Pulmonary artery endothelial cell (primary cell): ENCODE measurements at places on chromosomes 2 and 18. TPM values are rescaled to one million over a fixed set of nuclear protein-coding genes. Genes with fewer than 3 reads are reported as not detected.

The ACVR1C gene
- total RNA-seq = 0.07 TPM in 2 replicates

The NCK2 gene
- 33.9 and 40.2 TPM in 2 replicates for total RNA-seq

The TUBA3E gene
- not detected in 2 replicates for total RNA-seq

The CLEC4F gene
- not detected in 2 replicates for total RNA-seq

The POTEI gene
- total RNA-seq = 0.07 TPM in 2 replicates

The METAP1D gene
- 4.1 and 7.6 TPM in 2 replicates for total RNA-seq

The GPR45 gene
- not detected in 2 replicates for total RNA-seq

The TMSB10 gene
- 6,195 and 8,135 TPM in 2 replicates for total RNA-seq

The AMER3 gene
- total RNA-seq = not detected in 2 replicates

The ANKRD36B gene
- total RNA-seq = 34.4 and 45.2 TPM in 2 replicates

The DCAF17 gene
- total RNA-seq = 15.6 and 18.5 TPM in 2 replicates

The ATP6V1B1 gene
- not detected in 2 replicates for total RNA-seq

The CIAO1 gene
- total RNA-seq = 96.7 and 106 TPM in 2 replicates

The PASK gene
- 5.5 and 10.5 TPM in 2 replicates for total RNA-seq

The UCN gene
- 0.20 and 0.39 TPM in 2 replicates for total RNA-seq

The LDLRAD4 gene
- total RNA-seq = 1.5 and 1.6 TPM in 2 replicates
